ENCODE measurements at places on chromosomes 1 and 21. TPM values are rescaled to one million over a fixed set of nuclear protein-coding genes. Genes with fewer than 3 reads are reported as not detected.

Gene LCE3E
- not detected for total RNA-seq

Gene RIPPLY3
- total RNA-seq = not detected

Gene ORC1
- total RNA-seq = 37.6 TPM

Gene C1orf185
- total RNA-seq = not detected

Gene OLFML2B
- total RNA-seq = not detected

Gene CSF1
- 76.4 TPM for total RNA-seq

Gene S100A7
- not detected for total RNA-seq

Gene VANGL2
- not detected for total RNA-seq

Gene TTC22
- total RNA-seq = 4.6 TPM

Gene RBP7
- not detected for total RNA-seq

Gene MX1
- total RNA-seq = 155 TPM

Gene CASQ1
- total RNA-seq = 0.11 TPM

Gene NFASC
- total RNA-seq = 0.07 TPM

Gene PGBD5
- not detected for total RNA-seq

Gene KMO
- not detected for total RNA-seq

Measured in T-helper 2 cell treated with Interferon-gamma antibody and Interleukin-4, amounts not matched to agents 100 ng/mL and 5 ng/mL, for 36 hours (primary cell).